ENCODE measurements at places on chromosomes 4 and X.

GRCh38 chrX:97155816-97156215, 272.1 kb downstream of the RPA4 start:
- no peak for DNase-seq

DNA sequence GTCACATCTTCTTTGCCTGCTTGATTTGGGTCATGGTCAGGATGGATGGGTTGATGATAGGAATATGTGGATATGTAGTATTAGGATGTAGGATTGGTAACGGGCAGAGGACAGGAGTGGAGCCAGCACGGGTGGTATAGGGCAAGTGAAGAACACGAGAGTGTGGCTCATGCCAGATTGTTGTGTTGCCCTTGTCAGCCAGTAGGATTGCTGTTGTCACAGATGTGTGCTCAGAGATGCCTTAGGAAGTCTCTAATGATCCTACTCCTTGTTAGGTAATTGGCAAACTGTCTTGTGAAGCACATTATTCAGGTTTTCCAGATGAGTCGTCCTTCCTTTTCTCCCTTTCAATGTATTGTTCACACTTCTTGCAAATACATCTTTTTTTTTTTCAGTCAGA, 5.5 kb downstream of the ATP10D start:
- no peak for DNase-seq

- no peak for DNase-seq
Measured at GRCh38 chr4:108796173-108796572, 33.3 kb upstream of the ETNPPL start.

- no peak for DNase-seq
Measured at GRCh38 chr4:86386817-86387415, 27.1 kb upstream of the MAPK10 start.

DNA sequence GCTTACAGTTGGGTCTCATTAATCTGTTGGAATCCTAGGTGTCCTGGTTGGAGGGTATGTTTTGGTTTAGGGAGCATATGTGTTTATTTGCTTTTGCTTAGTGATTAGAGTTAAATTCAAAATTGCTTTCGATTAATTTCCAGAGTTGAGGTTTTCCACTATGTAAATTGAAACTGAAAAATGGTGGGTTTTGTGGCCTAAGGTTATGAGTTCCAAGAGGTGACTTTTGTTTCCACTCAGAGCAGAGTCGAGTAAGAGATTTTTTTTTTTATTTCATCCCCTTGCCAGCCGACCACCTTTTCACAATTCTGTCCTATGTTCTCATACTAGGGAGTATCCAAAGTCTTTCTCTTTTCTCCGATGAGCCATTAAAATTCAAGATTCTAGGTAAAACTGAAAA, 66.9 kb downstream of the GRIA2 start:
- DNase-seq, result no peak

GRCh38 chrX:35622040-35622439, 176.1 kb upstream of the MAGEB16 start:
- no peak for DNase-seq

- DNase-seq, result no peak
Measured at GRCh38 chr4:78811034-78811433, 34.9 kb downstream of the BMP2K start.

GRCh38 chrX:49862093-49862492, 17.2 kb upstream of the USP27X start:
- no peak for DNase-seq

DNA sequence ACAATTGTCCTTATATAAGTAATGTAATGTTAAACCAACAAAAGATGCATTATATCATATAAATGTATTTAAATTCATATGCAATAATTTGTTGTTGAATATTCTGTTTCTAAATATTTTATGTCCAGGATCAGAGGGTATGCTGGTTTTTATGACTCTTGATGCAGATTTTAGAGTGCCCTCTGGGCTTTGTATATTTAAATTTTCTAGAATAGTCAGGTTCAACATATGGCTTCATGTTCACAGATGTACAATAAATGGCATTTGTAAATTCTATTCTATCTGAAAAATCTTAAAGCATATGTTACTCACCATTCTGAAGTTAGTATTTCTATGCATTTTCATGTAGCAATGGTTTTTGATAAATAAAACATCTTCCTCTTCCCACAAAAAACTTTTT, 1555.4 kb downstream of the PCDH18 start:
- DNase-seq, result no peak

DNA sequence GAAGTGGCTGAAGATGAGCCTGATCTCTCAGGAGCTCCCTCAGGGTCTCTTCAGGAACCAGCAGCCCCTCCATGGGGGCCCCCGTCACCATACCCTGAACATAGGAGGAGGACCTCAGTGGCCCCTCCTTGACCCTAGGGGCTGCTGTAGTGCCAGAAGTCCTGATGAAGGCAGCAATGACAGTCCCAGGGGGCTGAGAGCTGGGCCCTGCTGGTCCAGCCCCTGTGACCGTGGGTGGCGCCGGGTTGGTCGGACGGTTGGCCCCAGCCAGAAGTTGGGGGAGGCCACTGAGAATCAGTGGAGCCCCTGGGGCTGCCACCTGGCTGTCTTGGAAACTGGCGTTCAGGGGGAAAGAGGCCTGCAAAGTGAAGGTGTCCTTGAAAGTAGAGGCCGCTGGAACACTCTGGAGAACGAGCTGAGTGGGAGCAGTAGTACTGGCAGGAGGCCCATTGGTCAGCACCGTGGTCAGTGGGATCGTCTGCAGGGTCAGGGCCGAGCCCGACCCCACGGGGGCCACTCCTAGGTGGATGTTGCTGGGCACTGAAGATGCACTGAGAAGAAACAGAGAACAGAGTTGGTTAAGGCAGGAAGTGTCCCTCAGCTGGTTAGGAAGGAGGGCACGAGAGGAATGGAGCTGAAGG, 43.2 kb downstream of the ELF4 start:
- DNase-seq, result no peak
